Posterior vena cava (tissue), 2 donors: ENCODE measurements at places on chromosomes 1 and 21.

DNA sequence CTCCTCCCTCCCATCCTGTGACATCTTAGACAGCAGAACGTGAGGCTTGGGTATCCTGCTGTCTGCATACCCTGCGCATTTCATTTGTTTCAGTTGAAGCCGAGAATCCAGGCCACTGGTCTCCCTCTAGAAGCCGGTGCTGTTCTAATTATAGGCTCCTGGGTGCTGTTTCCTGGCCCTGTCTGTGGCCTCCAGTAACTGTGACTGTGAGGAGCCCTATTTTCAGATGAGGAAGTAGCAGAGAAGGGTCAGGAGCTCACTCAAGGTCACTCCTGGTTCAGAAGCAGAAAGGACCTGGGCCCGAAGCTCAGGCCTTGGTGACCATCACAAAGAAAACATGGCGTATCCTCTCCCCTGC is 24.0 kb downstream of the COQ8A start:
- peak; percentile 14 for DNase-seq

DNA sequence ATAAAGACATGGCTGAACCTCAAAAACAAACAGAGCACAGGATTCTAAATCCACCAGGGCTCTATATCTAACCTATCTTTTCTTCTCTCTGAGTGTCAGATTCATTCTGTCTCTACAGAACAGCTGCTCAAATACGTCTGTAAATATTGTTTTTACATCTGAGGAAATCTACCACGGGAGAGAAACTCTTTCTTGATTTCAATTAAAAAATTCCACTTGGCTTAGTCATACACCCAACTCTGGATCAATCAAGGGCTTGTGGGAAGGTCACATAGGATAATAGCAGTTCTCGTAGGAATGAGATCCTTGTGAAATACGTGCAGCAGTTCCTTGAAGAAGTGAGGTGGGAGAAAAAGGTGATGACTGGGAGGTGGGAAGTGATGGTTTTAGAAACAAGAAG is 1355.7 kb upstream of the ADGRL2 start:
- no peak for DNase-seq

GRCh38 chr1:22287946-22288520 is 145.1 kb upstream of the WNT4 start:
- peak; percentile 61 for DNase-seq

GRCh38 chr1:93673163-93673829 is 8.3 kb downstream of the BCAR3 start:
- DNase-seq, result no peak

GRCh38 chr1:37947364-37947763 is 511 bp upstream of the INPP5B start:
- no peak for DNase-seq

DNA sequence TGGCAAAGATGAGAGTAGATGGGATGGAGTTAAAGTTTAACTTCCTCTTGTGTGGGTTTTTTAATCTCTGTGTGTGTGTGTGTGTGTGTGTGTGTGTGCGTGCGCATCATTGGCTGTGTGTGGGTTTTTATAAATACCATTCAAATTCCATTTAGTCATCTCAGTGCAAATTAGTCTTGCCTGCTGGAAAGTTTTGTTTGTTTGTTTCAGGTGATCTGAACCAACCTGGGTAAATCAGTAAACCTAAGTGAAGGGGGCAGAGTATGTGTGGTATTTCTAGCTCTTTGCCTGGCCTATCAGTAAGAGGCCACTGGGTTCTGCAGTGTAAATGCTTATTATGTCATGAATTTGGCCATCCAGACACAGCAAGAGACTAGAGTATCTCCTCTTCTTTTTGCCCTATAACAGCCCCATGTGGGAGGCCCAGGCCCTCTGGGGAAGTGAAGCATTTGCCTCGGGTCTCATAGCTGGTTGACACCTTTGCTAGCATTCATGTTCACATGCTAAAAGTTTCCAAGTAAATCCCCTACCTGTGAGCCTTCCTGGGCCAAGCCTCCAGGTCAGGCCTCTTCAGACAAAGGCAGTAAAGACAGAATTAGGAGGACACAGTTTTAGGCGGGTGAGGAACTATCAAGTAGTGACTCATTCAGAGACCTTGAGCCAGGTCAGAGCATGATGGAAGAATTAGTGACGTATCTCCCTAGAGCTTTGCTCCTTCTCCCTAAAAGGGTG is 14.7 kb downstream of the INTS3 start:
- DNase-seq, result no peak
